ENCODE measurements at places on chromosomes 5 and 9.

- DNase-seq, result no peak
Measured at GRCh38 chr9:36146651-36147050, 10.1 kb downstream of the GLIPR2 start.

- no peak for DNase-seq
Measured at GRCh38 chr5:141883184-141883891, 5.1 kb upstream of the PCDH1 start.

GRCh38 chr5:140253985-140254384 is 48.9 kb downstream of the PFDN1 start:
- DNase-seq, result no peak

GRCh38 chr5:82975396-82975795 is 101.8 kb downstream of the TMEM167A start:
- DNase-seq, result no peak

DNA sequence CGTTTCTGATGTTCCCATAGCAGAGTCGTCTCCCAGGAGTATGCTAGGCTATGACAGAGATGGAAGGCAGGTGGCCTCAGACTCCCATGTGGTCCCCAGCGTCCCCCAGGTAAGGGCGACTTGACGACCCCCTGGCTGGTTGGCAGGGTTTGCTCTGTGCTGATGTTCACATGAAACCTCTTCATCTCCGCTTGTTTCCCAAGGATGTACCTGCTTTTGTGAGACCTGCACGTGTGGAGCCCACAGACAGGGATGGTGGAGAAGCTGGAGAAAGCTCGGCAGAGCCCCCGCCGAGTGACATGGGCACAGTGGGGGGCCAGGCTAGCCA is 108.3 kb downstream of the WNK2 start:
- DNase-seq, result no peak

- no peak for DNase-seq
Measured at GRCh38 chr5:4258170-4258569, 662.5 kb downstream of the IRX1 start.

GRCh38 chr5:157611571-157612476 is 36.2 kb upstream of the ADAM19 start:
- DNase-seq, result no peak

DNA sequence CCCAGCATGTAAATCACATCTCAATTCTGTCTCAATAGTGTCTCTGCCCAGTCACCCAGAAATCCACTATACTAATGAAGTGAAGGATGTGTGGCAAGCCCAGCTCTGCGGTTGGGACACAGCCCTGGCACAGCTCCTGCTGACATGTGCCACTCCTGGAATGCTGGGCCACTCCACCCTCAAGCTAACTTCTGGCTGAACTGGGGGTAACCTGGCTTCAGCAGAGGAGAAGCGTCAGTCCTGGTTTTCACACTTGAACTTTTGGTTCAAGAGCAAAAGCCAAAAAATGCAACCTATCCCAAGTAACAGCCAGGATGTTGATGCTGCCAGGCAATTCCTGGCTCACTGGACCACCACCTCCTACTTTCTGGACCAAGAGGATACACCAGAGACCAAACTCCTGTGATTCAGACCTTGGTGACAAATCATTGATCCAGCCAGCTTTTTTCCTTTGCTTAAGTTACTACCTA is 86.4 kb downstream of the ARRDC3 start:
- no peak for DNase-seq

DNA sequence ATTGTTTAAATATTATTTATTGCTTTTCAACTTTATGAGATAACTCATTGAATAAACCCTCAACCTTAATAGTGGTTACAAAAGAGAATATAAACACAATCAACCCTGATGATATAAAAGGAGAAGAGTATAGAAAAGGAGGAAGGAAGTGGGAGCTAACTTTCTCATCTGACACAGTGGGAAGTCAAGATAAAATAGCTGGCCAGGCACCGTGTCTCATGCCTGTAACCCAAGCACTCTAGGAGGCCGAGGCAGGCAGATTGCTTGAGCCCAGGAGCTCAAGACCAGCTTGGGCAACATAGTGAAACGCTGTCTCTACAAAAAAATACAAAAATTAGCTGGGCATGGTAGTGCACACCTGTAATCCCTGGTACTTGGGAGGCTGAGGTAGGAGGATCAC is 93.5 kb downstream of the PPP2R2B start:
- no peak for DNase-seq

DNA sequence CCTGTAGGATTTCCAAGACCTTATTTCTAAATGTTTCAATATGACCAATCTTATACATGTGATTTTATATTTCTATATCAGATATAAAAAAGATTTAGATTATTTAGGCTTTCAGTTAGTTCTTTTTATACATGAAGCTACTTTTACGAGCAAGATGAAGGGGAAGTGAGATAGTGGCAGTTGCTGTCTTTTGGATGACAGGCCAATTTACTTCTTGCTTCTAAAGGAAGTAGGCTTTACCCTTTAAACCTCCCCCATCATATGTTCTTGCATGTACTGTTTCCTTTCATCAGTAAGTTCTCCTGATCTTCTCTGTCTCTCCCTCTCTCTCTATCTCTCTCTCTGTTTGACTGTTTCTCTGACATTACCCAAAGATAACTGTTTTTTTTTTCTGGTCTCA is 4.0 kb upstream of the TYRP1 start:
- no peak for DNase-seq

GRCh38 chr9:131203431-131204218 is 72.7 kb downstream of the FAM78A start:
- DNase-seq, result no peak

GRCh38 chr9:92669527-92669889 is 423 bp downstream of the IPPK start:
- peak; percentile 50 for DNase-seq

GRCh38 chr9:131096269-131097125 is at the start of gene AIF1L:
AIF1L (plus strand) TSS chr9:131096531; CDS start chr9:131096630, 99 bp downstream.
- DNase-seq, result no peak

- DNase-seq, result no peak
Measured at GRCh38 chr9:89749500-89750116, 144.8 kb downstream of the GADD45G start.

DNA sequence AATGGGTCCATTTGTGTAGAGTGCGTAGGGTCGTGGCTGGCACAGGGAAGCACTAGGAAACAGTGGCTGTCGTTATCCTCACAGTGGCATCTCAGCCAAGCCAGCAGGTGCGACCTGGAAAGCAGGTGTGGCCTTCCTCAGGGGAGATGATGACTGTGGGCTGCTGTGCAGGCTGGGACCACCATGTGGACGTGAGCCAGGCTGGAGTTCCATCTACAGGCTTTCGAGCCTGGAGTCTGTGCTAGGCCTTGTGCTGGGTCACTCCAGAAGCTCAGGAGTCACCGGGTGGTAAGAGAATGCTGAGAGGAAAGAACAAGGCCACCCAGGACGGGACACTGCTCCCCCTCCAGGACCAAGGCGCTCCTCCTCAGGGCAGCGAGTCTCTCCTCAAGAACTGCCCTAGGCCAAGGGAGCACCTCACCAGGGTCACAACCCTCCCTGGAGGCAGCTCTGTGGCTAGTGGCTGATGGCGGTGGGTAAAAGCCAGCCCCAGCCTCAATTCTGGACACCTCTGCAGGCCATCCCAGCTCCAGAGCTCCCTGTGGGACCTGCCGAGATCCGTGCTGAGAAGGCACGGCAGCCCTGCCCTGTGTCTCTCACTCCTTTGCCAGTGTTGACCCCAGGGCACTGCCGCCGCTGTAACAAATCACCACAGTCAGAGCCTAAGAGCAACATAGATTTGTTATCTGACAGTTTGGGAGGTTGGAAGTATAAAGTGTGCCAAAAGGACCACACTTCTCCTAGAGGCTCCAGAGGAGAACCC is 36.0 kb downstream of the WHRN start:
- DNase-seq, result no peak

GRCh38 chr9:78678877-78679276 is 382.0 kb downstream of the PSAT1 start:
- DNase-seq, result no peak

DNA sequence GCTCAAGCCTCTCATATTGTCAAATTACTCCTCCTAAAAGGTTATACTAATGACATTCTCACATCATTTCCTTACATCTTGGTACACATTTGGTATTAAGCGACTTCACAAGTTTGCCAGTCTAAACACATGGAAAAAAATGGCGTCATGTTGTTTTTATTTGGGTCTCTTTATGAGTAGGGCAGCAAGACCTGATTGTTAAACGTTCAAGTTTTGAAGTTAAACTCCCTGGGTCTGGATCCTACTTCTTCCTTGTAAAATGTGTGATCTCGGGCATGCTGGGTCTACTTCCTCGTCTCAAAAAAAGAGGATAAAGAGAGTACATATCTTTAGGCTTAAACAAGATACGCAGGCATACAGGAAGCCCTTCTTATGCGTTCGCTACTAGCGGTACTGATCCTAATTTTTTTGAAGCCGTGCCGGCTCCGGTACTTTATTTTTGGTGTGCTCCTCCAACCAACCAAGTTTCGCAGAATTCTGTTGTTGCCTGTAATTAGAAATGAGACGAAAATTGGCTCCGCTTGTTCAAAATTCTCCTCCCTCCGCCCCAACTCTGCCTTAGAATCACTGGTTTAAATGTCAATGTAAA is 596 bp upstream of the CDC37L1 start:
- no peak for DNase-seq

GRCh38 chr5:151274666-151275065 is 21.7 kb downstream of the GM2A start:
- no peak for DNase-seq

DNA sequence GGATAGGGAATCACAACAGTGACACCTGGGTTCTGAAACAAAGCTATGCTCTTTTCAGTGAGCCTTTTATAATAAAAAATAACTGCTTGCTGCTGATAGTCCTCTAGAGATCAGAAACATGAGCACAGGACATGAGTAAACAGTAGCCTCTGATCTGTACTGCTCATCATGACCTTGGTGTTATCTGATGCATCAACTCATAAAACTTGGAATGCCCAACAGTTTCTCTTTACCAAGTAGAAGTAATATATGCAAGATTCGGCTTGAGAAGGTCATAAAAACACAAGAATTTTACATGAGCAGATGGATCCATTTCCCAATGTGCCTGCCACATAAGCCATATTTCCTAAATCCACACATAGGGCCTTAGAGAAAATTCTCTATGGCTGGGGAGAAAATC is 318.3 kb upstream of the GRAMD2B start:
- DNase-seq, result no peak

- DNase-seq, result no peak
Measured at GRCh38 chr9:16475996-16476395, 394.5 kb downstream of the BNC2 start.

GRCh38 chr5:123450114-123450513 is 26.9 kb upstream of the CEP120 start:
- DNase-seq, result no peak

GRCh38 chr5:175381130-175381529 is 62.9 kb downstream of the DRD1 start:
- no peak for DNase-seq

DNA sequence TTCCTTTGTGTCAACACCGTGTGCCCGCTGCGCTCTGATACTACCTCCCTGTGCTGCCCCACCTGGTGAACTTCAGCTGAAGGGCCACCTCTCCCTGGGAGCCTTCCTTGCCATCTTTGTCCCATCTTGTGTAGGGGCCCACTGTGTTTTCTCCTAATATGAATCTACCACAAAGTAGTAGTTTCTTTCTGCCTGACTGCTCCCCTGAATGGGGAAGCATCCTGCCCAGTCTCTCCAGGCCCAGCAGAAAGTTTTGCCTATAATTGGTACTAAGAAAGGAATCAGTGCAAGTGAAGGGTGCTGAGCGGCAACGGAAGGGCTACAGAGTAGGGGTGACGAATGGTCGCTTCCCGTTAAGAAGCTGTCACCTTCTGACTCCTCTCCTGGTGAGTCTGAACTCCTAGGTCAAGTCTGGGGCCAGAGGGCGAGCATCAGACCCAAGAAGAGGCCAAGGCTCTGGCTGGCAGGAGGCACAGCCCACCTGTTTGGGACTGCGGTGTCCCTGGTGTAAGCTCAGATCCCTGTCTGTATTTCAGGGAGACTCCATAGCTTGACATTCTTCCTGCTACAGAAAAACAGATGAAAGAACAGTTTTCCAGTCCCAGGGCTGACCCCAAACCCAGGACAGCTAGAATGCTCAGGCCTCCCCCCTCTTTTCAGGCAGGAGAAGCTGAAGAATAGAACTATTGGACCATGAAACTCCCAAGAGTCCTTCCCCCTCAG is 24.1 kb downstream of the WWC1 start:
- DNase-seq, result no peak

DNA sequence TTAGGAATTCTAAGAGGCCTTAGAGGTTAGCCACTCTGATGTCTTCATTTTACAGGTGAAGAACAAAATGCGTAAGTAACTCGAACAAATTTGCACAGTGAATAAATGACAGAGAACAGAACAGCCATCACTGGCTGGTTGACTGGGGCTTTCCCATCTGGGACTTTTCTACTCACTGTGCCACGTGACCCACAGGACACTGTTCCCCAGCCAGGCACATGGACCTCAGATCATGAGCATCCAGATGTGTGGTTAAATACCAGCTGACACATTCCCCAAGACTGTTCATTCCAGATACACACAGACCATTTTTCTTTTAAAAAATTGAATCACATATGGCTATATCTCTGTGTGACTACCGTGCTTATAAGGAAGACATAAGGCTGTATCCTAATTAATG is 25.8 kb upstream of the MED10 start:
- no peak for DNase-seq

- no peak for DNase-seq
Measured at GRCh38 chr9:18928711-18929110, 104.3 kb downstream of the SAXO1 start.

DNA sequence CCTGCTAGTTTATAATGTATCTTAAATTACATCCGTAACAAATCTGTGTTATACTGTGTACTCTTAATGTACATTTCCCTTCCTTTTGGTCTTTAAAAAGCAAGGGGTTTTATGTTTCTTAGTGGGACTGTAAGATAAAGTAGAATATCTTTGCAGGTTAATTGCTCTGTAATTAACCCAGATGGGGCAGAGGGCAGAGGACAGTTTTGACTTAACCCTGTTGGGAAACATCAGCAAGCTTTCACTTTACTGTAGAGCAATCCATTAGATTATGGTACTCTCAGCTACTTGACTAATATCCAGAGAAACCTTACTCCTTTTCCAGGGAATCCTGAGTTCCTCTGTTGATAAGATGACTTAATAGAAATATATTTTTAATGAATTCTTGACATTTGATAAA is 74.3 kb downstream of the TLE4 start:
- no peak for DNase-seq

DNA sequence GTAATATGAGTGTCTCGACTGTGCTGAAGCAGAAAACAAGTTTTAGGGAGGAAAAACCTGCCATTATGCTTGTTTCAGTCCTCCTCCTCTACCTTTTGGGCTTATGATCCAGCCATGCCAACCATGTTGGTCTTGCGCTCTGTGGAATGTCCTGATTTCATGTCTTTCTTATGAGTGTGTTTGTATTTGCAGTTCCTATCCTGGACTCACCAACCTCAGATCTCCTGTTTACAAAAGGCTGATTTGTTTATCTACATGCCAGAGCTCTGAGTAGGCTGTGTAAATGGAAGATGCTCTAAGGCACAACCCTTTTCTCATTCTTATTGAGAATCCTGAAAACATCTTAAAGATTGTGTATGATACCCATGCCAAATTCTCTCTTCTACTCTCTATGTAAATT is 138.6 kb downstream of the ARHGEF28 start:
- DNase-seq, result no peak

Data from effector CD8-positive, alpha-beta T cell (primary cell).